ENCODE measurements at places on chromosomes 4 and X.

DNA sequence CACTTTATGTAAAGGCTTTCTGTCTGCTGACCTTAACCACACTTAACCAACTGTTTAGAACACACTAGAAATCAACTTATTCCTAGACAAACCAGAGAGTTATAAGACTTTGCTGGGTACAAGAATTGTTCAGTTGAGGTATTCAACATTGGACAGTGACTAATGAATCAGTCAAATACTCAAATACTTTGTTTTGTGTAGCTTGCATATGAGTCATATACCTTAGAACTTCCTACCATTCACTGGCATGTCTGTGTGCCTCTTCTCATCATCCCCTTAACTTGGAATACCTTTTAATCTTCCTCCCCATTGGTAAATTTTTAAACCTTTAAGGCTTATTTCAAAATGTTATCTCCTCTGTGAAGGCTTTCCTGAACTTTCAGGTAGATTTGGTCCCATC, 708.8 kb upstream of the GRIA3 start:
- DNase-seq: no peak

DNA sequence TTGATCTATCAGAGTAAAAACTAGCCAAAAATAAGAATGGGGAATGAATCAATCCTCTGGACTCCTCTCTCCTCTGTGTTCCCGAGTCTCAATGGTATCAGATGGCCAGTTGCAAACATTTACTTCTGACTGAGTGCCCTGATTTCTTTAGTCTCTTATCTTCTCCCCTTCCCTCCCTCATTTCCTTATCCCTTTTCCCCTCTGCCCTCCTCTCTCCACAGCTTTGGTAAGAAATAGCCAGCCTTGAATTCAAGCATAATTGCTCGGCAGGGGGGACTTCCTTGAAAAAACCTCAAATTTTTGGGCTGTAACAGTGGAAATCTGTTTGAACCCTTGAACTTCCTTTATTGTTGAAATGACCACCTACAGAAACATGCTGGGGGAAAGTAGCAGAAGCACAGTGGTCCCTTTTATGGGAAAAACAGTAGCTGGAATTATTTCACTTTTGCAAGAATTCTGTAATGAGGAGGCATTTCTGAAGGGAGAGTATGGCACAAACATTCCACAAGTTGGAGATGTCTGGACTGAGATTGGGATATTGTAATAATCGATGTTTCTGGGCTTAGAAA, 40.3 kb downstream of the NHS start:
- DNase-seq: no peak

DNA sequence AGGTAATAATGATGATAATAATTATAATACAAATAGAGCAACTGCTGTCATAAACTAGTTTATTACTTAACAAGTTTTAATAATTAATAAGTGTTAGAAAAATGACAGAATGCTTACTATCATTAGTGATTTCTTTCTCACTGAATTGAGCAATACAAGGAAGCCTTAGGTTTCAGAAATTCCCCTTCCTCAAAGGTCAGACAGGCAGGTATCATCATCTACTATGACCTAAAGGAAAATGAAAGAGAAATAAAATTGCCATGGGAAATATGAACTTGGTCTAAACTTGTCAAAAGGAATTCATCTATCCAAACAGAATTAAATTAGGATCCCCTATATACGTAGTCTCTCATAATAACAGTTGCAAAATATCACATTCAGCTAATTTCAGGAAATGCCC, 56.3 kb upstream of the SLC7A11 start:
- DNase-seq: no peak

DNA sequence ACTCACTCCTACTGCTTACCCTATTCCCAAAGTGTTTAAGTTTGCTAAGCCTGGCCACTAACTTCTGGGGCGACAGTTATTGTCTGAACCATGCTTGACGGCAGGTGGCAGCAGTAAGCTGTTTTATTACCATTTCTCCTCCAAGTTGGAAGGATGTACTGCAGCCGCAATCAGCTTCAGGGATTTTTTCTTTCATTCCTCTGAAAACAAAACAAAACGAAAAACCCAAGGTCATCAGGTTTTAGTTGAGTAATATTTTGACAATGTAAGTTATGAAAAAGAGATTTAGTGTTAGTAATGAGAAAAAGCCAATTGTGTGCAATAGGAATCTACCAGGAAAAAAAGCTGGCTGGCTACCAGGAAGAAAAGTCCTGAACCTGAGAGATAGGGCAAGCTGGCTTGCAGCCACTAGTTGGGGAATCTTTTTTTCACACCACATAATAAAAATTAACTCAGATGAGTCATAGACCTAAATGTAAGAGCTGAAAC, 13.2 kb upstream of the RAB9B start:
- no peak for DNase-seq

GRCh38 chrX:21718575-21718974, 39.3 kb downstream of the SMPX start:
- no peak for DNase-seq

DNA sequence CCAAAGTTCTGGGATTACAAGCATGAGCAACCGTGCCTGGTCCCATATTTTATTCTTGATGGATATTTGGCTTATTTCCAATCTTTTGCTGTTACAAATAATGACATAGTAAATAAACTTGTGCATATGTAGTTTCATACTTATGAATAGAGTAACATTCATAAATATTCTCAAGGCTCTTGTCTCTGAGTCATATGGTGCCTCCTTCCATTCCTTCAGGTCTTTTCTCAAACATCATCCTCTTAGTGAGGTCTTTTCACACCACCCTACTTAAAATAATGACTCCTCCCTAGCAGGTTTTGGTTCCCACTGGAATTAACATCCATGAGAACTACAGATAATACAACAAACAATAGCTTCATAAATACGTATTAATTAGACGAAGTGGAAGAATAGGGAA, 416.6 kb downstream of the IQCM start:
- DNase-seq: no peak

DNA sequence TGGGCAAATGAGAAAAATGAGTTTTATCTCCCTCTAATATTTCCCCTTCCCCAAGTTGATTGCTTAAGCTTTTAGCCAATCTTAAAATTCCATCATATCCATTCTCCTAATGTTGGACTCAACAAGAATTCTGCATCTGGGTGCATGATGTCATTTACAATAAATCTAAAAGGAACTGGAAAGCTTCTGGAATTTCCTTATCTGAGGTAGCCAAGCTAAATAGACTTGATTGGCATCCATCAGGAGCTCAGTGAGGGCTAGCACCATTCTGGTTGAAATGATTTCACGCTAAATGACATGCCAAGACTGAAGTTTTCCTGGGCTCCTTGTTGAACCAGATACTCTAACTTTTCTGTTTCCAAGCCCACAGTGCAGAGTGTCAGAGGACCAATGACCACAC, 110.3 kb upstream of the SCML1 start:
- no peak for DNase-seq

DNA sequence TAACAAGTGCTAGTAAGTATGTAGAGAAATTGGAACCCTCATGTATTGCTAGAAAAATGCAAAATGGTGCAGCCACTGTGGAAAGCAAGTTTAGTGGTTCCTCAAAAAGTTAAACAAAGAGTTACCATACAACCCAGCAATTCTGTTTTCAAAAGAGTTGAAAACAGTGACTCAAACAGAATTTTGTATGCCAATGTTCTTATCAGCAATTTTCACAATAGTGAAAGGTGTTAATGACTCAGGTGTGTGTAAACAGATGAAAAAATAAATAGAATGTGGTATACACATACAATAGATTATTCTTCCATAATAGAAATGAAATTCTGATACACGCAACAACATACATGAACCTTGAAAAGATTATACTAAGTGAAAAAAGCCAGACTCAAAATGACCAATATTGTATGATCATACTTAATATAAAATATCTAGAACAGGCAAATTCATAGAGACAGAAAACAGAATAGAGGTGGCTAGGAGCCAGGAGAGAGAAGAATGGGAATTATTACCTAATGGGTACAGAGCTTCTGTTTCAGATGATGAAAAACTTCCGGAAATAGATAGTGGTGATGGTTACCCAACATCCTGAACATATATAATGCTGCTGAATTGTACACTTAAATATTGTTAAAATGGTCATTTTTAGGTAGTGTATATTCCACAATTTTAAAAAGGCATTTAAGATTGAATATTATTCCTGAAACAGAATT, 51.6 kb downstream of the WDFY3 start:
- no peak for DNase-seq

DNA sequence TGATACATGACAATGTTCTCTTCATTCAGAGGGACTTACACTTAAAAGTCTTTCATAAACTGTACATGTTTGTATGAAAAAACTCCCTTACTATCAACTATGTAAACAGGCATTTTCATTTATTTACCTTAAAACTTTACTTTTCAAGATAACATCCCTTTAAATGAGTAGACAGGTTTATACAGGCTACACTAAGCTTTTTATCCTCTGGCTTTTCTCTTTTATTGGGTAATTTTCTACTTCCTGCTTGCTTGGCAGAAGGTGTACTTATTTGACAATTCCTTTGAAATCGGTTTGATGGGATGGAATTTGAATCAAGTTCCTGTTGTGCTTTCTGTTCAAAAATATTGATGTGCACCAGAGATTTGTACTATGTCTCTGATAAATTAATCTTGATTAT, 81.4 kb downstream of the PTPN13 start:
- DNase-seq: no peak

- DNase-seq: no peak
These were observed 71.5 kb downstream of the ARHGEF9 start for GRCh38 chrX:63713526-63713925.

DNA sequence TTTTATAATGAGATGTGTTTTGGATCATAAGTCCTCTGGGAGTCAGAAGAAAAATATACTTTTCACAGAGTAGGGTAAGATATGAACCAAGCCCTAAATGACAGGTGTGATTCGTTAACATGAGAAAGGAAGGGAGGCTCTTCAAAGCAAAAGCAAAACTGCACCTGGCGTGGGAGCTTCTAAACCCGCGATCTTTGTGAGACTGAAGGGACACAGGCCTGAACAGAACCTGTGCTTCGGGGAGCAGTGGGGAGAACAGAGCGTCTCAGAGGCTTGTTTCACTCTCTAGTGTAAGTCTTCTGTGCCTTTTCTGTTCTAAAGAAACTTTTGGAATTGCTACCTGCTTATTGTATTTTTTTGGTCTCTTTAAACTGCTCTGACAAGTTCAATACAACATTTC, 30.2 kb upstream of the CYP4V2 start:
- no peak for DNase-seq

DNA sequence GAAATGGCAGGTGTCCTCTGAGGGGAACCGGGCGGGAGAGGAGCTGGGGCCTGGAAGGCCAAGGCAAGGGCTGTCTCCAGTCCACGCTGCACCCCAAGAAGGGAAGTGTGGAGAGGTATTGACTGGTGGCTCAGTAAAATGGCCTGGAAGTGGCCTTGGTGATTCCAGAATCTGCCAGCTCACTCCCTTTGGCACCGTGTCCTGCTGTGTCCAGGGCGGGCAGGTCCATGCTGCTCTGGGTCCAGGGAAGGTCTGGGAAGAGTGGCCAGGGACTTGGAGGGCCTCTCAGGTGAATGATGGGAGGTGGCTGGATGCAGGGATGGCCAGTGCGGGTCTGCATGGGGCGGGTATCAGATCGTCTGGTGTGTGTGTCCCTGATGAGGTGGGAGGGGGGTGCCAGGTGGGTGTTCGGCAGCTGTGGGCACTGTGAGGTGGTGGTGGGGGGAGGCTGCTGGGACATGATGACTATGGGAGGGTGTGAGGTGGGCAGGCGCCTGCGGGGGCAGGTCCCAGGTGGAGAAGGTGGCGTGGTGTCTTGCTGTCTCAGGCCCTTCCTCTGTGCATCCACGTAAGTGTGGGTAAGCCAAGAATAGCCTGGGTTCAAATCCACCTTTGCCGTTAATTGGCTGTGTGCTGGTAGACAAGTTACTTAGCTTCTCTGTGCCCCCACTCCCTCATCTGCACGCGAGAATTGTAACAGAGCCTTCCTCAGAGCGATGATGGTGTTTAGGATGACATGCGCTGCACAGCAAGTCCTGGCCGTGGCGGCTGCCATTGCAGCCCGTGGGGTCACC, 17.7 kb downstream of the RGS12 start:
- DNase-seq: no peak

GRCh38 chrX:74119016-74119910, 184.7 kb upstream of the ZCCHC13 start:
- DNase-seq: no peak

DNA sequence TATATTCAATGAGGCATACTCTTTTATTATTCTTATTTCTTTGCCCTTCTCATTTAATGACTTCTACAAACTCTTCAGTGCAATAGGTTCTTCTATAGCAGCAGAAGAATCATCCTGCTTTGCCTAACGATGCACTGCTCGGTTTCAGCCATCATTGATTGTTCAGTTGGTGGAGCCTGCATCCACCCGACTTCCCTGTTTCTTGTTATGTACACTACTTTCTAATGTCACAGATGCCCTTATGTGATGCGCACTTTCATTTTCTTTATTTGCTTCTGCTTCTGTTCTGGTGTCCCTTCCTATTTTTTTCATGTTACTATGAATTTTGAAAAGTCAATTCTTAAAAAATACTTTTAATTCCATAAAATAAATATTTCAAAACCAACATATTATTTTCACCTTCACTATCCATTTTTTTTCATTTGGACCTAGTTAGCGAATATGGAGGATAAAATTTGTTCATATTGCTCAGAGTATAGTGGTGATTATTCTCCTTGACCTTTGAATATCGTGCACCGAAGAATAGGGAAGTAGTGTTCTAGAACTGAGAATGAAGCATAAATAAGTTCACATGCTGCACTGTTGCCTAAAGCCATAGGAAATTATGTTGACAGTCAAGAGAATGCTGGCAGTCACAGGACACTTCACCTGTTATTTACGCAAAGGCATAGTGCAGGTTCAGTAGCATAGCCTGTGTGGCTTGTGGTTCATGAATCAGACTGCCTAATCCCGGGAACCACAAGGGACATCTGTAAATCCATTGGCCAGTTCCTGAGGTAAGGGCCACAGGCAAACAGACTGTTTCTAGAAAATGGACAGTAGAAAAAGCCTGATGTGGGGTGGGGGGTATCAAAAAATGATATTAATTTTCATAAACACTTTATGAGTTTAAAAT, 21.3 kb upstream of the SFRP2 start:
- DNase-seq: no peak

DNA sequence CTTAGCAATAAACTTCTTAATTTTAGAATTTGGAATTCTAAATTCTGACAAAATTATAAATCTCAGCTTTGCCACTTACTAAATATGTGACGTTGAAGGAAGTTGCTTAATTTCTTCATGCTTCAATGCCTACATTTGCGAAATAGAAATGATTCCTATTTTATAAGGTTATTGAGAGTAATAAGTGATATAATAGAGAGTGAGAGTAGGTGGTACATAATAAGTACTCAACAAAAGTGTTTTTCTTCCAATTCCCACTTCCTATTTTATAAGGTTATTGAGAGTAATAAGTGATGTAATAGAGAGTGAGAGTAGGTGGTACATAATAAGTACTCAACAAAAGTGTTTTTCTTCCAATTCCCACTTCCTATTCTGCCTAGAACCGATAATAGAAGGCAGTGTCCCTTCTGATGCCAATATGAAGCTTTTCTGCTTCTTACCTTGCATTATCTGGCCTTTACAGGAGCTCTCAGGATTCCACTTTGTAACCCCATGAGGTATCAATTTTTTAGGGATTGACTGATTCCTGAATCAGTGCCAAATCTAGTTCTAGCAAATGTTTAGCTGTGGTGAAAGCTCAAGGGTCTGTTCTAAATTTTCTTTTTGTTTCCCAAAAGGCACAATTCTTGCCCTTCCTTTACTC, 31.4 kb downstream of the VSIG4 start:
- no peak for DNase-seq

- DNase-seq: no peak
These were observed 33.5 kb downstream of the GUCY2F start for GRCh38 chrX:109448282-109448938.

Measured in epithelial cell of prostate (primary cell).